Iris pigment epithelial cell (primary cell): ENCODE measurements at places on chromosomes 7 and 10.

DNA sequence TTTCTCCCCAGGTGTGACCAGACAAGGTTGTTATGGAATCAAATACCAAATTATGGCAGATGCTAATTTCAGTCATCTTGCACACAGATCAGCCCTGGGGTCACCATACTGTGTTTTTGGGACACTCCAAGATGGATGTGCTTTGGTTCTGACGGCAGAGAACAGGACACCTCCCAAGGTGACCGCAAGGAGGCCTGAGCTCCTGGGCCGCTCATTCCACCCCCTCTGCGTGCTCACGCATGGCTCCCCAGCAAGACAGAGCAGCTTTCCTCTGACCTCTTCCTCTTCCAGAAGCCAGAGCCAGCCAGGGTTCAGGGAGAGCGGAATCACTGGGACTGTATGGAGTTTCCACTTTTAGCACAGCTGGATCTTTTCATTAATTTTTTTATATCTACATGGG, 402.8 kb downstream of the DNAJB6 start:
- no peak for DNase-seq

DNA sequence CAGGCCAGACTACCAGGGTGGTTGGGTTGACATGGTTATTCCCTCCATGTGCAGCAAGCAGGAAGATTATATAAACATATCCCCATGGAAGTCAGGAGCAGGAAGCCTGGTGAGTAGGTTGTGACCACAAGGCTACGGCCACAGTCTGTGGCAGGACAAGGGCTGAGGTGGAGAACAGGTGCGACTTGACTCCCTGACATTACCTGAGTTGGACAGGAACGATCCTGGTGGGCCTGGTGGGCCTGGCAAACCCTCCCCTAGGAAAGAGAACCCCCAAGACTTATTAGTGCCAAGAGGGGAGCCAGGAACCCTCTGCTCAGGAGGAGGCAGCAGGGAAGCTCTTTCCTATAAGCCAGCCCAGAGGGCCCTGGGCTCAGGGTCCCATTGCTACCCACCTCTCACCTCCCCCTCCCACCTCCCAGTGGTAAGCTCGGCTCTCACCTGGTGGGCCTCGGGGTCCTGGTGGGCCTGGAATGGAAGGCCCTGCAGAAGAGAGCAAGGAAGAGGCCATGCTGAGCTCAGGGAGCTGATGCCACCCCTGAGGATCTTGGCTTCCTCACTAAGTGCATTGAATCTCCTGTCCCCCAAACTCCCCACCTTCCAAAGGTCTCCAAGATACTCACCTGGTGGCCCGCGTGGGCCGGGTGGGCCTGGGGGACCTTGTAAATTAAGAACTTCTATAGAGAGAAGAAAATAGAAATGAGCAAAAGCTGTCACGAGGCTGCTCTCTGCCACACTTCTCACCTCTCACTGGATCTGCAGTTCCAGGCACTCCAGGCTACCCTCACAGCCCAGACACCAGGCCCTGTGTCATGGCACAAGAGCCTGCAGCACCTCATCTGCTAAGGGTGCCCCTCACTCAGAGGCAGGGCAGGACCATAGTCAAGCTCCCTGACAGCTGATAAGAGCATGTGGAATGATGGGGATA, 44.6 kb downstream of the COL17A1 start:
- DNase-seq: no peak

GRCh38 chr7:133510326-133511055, 257.6 kb downstream of the EXOC4 start:
- peak; percentile 58 for DNase-seq

GRCh38 chr7:133434246-133434865, 181.5 kb downstream of the EXOC4 start:
- DNase-seq: peak; percentile 54

DNA sequence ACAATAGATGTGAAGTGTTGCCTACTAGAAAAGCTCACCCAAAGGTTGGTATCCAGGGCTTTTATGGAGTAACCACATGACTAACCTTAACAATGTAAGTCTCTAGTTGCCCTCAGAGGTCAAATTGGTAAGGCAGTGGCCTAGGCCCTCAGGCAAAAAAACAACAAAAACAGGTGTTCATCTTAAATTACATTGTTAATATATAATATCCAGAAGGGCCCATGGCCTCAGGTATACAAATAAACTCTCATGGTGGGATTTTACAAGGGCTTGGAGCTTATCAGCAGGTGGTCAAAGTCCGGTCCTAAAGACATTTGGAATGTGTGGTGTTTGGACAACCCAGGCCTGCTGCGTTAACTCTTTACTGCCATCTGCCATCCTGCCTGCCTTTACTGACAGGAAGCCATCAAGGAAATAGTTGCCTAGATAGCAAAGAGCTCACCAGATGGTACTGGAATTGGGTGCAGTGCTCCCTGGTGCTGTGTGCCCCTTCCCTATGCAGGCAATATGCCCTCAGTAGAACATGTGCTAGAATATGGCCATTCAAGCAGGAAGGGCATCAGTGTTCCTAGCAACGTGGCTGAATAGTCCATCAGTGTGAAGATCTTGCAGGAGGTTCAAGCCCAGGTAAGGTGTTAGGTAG, 36.2 kb downstream of the TOMM7 start:
- no peak for DNase-seq

- DNase-seq: no peak
Measured at GRCh38 chr10:60950300-60950699, 6.3 kb upstream of the RHOBTB1 start.

DNA sequence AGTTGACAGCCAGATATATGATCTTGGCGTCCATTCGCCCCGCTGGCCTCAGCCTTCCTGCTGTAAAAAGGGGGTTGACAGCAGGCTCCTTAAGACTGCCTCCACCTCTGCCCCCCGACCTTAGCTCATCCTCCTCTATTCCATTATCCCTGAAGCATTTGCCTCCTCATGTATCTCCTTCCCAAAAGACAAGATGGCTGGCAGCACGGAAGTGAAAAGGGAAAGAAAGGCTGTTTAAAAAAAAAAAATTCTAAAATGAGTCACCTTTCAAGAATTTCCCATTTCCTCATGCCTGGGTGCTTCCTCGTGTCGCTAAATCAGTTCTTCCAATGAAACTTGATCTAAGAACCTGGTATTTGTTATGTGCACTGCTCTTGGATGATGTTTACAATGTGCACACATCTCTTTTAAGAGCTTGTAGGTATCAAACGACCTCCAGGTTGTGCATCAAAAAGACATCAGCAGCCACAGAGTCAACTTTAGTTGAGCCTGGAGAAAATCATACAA, 1.7 kb downstream of the SCRN1 start:
- DNase-seq: peak; percentile 90

GRCh38 chr10:60916025-60916424, 28.0 kb downstream of the RHOBTB1 start:
- DNase-seq: no peak

DNA sequence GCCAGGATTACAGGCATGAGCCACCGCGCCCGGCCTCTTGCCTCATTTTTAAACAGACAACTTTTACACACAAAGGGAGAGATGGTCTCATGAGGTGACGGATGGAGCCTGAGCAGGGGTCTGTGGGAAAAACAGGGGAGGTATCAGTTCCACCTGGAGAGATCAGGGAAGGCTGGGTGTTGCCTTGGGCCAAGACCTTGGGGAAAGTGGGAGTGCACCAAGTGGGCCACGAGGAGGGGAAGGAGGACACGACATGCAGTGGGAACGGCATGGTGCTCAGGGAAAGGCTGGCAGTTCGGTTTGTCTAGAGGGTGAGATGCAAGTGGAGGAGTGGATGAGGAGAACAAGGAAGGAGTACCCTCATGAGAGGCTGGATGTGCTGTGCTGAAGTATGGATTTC, 8.9 kb upstream of the ZNF777 start:
- no peak for DNase-seq

DNA sequence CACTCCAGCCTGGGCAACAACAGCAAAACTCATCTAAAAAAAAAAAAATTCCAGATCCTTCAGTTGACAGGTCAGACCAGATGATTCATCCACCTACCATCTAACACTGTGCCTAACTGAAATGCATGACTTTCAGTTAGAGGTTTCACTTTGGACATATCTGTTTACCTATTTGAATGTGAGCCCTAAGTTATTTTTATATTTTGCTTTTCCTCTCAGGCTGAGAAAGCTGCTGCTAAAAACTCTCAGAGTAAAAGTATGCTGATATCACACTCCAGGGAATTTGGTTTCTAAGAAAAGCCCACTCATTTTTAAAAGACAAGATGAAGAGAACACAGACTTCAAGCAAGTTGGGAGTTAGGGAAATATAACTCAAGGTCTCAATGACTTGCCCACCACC, 126.0 kb downstream of the SGMS1 start:
- peak; percentile 88 for DNase-seq

DNA sequence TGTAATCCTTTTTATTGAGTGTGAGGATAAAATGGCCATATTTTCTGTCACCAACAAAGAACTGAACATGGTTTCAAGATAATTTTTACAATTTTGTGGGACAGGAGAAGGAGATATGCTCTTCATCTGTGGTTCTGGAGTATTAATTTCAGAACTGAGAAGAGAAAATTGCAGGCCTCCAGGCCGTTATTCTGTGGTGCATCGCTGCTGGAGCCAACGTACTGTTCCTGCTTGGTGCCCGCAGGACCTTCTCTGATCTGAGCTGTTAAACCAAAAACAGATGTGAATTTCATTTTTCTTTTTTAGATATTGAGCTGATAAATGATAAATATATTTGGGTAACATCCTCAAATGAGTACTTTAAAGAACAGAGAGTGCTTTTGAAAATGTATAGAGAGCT, 63.9 kb downstream of the IKZF1 start:
- no peak for DNase-seq

- DNase-seq: no peak
Measured at GRCh38 chr7:76063525-76063924, 15.6 kb downstream of the MDH2 start.

GRCh38 chr10:26730552-26730951, 33.1 kb downstream of the PDSS1 start:
- no peak for DNase-seq

- peak; percentile 67 for DNase-seq
Measured at GRCh38 chr10:119516381-119517234, 25.9 kb downstream of the RGS10 start.

- DNase-seq: no peak
Measured at GRCh38 chr10:119222537-119222936, 15.2 kb downstream of the GRK5 start.

DNA sequence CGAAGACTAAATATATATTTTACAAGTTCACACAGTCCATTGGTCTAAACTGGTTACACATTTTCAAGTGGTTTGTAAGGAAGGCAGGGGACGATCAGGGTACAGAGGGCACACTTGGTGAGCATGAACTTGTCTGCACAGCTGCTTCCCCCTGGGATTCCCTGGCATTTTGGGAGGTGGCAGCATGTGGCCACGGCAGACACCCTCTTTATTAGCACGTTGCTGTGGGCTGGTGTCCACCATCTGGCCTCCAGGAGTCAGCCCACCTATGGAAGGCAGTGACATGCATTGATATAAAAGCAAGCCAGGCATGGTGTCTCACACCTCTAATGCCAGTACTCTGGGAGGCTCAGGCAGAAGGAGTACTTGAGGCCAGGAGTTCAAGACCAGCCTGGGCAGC, 350.2 kb downstream of the TYW1 start:
- no peak for DNase-seq

- DNase-seq: no peak
Measured at GRCh38 chr10:133361227-133361626, 3.4 kb upstream of the FUOM start.

- no peak for DNase-seq
Measured at GRCh38 chr10:130196511-130197487, 60.6 kb downstream of the GLRX3 start.

DNA sequence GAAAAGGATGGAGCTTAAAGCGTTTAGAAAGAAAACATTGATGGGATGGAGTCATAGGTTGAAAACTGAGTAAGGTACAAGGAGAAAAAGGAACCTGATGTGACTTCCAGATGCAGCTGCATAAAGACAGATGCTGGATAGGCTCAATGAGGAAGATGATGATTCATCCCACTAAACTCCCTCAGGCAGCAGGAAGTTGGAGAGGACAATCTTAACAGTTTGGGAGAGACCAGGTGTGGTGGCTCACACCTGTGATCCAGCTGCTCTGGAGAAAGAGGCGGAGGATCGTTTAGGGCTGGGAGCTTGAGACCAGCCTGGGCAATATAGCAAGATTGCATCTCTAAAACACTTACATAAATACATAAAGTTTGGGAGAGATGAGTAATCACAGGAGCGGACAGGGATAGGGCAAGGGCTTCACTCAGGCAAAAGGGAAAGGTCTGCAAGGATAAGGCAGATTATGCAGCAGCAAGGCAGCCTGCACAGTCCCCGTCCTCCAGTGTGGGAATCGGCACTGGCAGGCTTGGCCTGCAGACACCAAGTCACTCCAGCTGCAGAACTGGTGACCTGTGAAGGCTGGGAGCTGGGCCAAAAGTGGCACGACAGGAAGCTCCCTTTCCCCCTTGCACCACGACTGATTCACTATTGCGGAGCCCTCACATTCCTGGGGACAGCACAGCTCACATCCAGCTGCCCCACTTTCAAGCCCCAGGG, 438.5 kb downstream of the GRID1 start:
- no peak for DNase-seq

DNA sequence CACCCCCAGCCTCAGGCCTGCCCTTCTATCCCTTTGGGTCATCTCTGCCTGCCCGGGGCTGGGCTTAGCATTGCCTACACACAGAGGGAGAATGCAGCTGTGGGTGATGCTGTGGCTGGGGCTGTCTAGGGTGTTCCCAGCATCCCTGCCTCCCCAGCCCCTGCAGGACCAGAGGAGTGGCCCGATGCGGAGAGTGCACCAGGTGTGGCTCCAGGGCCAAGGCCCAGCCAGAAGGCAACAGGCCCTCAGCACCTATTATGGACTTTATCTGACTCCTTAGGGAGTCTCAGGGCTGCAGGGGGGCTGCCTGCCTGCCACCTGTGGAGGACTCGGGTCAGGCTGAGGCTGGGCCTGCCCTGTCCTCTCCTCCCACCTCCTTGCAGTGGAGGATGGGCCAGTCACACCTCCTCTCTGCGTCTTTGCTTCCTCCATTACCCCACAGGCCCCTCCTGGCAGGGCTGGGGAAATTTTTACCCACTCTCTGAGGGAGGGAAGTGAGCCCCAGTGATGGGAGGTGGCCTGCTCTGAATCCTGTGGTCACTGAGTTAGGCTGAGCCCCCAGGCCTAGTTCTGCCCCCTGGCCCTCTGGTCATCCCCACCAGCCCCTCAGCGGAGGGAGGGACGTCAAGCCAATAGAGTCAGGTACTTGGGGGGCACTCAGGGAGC, 92.9 kb upstream of the PCBD1 start:
- DNase-seq: no peak

- no peak for DNase-seq
Measured at GRCh38 chr10:63653747-63654146, 132.5 kb downstream of the REEP3 start.

DNA sequence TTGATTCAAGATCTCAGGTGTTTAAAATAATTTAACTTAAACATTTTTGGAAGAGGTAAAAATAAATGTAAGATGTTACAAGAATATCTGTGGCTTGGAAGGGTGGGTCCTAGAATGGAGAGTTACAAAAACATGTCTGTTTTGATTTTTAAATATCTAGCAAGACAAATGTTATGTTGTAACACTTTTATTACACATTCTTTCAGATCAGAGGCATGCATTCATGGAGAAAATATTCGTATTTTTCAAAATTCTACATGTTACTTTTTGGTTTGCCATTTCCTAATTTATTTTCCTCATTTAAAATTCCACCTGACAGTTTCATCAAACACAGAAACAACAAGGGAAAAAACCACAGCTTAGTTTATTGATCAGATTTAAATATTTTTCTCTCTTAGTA, 10.0 kb downstream of the WBP1L start:
- DNase-seq: no peak

- no peak for DNase-seq
Measured at GRCh38 chr10:131811630-131812403, 89.0 kb upstream of the PPP2R2D start.

GRCh38 chr7:112383671-112384417, 66.4 kb upstream of the IFRD1 start:
- peak; percentile 22 for DNase-seq
